ENCODE measurements at places on chromosomes 6 and 20.

DNA sequence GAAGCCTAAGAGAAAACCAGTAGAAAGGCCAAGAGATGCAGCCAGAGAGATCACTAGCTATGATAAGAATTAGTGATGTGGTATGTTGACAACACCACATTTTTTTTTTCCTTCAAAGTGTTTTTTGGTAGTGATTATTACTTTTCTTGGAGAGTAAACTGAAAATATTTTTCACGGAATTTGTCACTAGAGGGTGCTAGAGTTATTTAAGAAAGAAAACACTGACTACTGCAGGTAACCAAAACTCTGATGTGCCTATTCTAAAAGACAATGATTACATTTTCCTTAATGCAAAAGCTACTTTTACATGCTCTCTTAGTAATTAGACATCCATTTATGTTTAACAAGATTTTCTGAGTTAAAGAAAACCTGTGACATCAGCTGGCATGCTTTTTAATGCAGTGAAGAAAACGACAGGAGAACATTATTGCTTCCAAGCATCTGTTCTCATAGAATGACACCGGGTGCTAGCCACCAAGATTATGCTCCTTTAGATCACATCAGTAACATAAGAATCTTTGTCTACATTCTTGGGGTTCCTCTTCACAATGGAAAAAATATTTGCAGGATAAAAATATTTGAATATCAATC lies 28.8 kb downstream of the RWDD2A start:
- DNase-seq, result no peak

- DNase-seq, result peak; percentile 11
Observed at GRCh38 chr20:10864076-10864672, 190.4 kb upstream of the JAG1 start.

GRCh38 chr6:132344811-132345210 lies 56.5 kb downstream of the MOXD1 start:
- no peak for DNase-seq

- peak; percentile 18 for DNase-seq
Observed at GRCh38 chr6:116210750-116211425, 43.0 kb downstream of the TSPYL4 start.

- DNase-seq, result no peak
Observed at GRCh38 chr6:98836025-98836961, 1.9 kb downstream of the POU3F2 start.

DNA sequence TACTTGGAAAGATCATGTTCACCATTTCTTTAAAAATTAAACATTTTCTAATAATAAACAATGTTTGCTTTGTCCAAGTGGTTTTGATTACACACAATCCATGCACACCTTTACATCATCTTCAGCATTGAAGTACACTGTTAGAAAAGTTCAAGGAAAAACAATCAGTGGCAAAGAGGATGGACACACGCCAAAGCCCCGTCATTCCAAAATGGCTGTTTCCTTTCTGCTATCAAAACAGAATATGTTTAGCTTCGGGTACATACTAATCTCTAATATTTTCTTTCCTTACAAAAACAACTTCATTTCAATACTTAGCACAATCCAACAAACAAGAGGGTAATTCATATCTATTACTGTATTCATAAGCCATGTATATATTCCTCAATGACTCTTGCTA lies 24.5 kb downstream of the REPS1 start:
- DNase-seq, result no peak

DNA sequence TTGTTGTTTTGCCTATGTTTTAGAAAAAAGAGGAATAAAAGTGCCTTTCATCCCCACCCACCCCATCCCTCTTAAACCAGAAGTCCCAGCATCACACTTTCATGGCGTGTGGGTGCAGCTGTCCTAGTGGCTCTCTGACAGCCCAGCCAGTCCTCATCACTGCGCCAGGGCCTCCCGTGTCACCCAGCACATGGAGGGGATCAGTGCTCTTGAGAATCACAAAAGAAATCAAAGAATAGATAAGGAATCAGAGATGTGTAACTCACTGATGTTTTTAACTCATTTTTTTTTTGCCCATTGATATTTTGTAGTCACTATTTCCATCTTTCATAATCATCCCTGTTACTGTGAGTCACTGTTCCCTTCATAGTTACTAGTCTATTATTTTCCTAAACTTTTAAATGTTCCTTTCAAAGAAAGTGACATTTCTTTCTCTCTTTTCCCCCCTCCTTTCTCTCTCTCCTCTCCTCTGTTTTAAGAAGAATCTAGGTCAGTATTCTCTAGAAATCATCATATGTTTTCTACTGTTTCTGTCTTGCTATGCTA lies 78.6 kb downstream of the AIG1 start:
- DNase-seq, result no peak

DNA sequence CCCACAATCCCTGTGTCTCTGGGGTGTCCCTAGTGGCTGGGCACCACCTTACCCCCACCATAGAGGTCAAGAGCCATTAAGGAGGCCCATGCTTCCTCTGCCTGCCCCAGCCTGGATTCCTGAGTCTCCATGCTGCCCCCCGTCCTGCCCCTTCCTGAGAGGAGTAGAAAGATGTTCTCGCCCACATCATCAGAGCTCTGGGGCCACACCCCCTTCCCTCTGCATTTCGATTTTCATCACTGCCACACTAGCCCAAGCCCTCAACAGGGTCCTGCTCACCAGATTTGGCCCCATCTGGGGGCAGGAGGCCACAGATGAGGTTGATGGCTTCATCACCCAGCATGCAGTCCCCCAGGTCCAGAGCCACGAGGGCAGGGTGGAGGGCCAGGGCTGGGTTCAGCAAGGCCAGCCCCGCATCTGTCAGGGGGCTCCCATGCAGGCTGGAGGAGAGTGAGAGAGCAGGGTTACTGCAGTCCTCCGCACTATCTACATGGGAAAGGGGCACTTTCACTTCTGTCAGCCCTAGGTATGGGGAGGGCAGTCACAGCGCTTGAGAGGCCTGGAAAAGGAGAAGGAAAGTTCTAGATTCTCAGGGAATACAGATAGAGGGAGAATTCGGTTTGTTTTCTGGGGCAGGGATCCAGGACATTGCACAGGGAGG lies 1.5 kb downstream of the LRRC73 start:
- no peak for DNase-seq

DNA sequence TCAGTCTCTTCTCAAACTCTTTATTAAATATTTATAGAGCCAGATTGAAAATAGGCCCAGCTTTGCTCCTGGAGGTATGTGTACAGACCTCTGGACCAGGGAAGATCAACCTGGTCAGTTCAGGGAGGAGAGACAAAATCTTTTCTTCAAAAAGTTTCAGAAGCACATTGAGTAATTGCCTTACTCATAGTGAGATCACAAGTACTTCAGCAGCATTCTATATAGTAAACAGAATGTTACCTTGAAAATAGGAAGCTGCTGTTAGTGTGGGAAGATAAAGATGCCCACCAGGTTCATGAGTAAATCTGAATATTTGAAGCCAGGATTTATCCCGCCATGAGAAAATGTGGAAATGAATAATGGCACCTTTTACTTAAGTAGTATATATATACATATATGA lies 665.9 kb upstream of the CITED2 start:
- no peak for DNase-seq

DNA sequence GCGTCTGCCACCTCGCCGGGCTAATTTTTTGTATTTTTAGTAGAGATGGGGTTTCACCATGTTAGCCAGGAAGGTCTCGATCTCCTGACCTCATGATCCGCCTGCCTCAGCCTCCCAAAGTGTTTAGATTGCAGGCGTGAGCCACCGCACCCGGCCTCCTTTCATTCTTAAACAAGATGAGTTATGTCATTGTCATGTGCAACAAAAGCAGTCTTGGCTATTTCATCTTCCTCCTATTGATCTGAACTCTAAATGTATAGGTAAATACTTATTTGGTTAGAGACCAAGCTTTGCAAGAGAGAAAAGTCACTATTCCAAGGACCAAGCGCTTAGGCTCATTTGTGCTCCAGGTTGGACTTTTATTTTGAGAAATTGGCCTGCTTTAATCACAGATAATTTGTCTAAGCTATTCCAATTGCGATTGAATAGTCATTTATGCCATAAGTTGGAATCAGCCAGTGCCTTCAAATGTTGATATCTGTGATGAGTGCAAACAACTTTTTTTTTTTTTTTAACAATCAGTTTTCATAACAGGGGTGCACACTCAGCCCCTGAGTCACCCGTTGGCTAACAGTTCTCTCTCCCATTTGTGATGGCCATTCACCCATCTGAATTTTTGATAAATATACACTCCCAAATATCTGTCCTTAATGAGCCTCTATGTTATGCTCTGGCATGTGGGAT lies 167.3 kb downstream of the BCAS1 start:
- DNase-seq, result no peak

DNA sequence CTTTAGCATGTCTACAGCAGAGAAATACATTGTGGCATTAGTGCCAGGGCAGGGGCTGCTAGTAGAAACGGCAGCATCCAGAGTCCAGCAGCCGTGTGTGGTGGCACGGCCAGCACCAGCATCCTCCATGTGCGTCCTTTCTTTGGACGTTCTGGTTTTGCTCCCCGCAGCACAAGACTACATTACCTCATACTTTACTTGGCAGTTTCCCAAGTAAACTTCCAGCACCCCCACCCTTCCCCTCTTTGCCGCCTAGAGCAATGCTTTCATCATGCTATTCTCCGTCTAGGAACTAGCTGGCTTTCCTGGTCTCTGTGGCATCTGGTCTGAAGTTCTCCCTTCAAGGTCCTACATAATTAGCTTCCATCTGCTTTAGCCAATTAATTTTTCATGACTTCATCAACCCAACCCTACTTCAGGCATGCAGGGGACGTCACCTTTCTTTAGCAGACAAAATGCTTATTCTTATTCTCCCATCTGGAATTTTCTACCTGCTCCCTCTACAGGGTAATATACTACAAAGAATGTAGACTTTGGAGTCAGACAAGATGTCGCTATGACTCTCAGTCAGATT lies 67.6 kb downstream of the BLOC1S5 start:
- no peak for DNase-seq

GRCh38 chr20:63898882-63899558 lies 4.1 kb downstream of the DNAJC5 start:
- no peak for DNase-seq

DNA sequence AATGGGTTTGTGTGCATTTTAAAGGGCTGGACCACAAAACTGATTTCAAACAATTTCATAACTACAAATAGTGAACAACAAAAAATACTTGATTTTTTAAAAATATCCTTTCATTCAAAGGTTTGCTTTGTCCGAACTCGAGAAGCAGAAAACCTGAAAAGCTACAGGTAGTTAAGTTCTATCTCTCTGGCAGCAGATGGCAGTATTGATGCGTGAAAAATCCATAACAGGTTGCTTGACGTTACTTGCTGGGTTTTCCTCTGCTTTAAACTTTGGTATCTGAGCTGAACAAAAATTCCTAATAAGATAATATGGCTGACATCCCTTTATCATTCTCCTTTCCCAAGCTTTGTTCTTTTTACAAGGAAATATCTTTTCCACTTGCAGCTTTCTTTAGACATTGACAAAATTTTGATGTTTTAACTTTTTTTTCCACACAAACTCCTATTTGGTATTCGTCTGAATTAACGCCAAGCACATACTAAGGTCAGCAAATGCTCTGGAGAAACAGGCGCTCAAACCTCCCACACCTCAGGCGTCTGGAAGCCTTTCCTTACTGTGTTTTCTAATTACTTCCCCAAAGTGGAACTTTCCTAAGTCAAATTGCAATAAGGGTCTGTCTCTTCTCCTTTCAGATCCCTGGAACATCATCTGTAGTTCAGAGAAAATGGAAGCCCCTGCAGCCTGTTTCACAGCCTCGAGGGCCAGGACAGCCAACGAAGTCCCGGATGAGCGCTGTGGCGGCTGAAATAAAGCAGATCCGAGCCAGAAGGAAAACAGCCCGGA lies 50.3 kb upstream of the GFRAL start:
- DNase-seq, result peak; percentile 45

DNA sequence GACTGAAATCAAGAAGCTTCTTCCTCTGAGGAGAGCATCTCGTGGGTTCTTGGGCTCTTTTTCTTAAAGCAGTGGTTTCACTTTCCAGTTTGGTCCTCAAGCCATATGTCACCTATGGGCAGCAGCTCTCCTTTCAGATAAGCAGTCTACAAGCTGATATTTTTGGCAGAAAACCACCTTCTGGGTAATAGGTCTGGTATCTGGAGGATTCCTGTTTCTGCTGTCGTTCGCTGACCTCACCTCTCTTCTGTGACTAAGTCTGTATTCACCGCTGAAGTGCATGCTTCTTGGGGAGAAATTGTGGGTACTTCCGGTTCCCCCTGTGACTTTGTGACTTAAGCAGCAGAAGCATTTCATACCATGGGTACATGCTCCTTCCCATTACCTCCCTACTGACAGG lies 193.6 kb downstream of the EDN1 start:
- DNase-seq, result no peak

DNA sequence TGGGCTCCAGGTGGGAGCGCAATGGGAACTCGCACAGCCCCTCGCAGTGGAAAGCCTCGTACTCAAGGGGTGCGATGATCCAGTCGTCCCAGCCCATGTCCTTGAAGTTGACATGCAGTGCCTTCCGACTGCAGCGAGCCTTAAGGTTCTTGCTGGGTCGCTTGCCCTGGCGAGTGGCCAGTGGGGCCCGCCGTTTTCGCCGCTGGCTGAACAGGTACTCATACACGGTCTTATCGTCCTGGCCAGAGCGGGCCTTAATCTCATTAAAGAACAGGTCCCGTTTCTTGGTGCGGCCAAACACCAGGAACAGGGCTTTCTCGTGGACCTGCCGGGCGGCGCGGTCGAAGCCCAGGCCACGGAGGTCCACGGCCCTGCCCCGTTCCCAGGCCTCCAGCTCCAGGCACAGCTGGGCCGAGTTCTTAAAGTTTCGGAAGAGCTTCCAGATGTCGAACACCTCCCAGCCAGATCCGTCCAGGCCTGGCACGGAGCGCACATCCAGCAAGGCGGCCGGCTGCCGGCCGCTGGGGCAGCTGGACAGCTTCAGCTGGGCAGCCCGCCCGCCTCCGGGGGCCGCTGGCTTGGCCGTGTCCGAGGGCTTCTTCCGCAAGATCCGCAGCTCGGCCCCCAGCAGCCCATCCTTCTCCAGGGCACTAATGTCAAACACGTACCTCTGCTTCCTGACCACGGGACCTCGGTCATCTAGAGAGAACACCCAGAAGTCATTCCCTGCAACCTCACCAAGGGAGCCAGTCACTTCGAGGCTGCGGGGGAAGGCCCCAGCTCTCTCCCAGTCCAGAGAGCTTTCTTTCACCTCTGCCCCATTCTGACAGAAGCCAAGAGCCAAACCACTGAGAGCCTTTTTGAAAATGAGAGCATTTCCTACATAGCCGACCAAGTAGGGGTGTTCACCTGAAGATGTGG lies 3.7 kb downstream of the GDF5 start:
- no peak for DNase-seq

- no peak for DNase-seq
Observed at GRCh38 chr6:1337791-1338190, 25.9 kb downstream of the FOXQ1 start.

DNA sequence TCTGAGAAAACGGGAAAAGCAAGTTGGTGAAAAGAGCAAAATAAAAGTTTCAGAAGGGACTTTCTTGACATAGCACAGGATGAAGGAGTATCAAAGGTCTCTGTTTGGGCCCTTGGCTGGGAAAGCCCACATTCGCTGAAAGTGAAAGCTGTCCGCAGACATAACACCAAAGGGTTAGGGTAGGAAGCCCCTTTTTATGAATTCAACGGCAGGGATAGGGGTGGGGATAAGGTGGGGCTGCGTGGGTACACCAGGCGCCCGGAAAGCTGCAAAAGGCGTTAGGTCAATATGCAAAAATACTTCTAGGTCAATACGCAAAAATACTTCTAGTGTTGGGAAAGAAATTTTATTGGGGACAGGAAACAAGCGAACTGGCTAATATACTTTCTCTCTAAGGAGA lies 135.1 kb downstream of the OR2B2 start:
- no peak for DNase-seq

Data from DMS79 (cell line).